Stimulated activated CD8-positive, alpha-beta memory T cell treated with anti-CD3 and anti-CD28 coated beads, Interleukin-15, amount 100 ng/mL, for 4 hours (primary cell): ENCODE measurements at places on chromosomes 7 and 10.

DNA sequence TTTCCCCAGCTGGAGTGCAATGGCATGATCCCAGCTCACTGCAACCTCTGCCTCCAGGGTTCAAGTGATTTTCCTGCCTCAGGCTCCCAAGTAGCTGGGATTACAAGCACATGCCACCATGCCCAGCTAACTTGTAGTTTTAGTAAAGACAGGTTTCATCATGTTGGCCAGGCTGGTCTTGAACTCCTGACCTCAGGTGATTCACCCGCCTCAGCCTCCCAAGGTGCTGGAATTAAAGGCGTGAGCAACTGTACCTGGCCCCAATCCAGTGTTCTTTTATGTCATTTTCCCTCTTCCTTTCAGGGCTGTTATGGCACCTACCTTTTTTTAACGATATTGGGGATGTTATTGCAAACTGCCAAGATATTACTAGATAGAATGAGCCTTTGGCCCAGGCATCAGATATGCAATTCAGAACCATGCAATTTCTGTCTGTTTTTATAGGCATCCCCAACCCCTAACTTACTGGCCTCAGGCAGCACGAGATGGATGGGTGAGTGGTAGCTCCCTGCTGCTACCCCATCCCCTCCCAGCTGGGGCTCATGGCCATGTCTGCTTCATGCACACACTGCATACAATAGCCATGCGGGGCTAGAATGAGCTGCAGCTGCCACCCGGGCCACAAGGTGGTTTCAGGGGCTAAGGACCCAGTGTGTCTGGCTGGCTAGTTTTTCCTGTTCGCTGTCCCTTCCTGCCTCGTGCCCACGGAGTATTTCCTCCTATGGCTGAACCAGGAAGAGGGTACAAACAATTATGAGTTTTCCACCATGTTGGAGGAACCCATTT, 1080.1 kb upstream of the SORCS1 start:
- DNase-seq: no peak

DNA sequence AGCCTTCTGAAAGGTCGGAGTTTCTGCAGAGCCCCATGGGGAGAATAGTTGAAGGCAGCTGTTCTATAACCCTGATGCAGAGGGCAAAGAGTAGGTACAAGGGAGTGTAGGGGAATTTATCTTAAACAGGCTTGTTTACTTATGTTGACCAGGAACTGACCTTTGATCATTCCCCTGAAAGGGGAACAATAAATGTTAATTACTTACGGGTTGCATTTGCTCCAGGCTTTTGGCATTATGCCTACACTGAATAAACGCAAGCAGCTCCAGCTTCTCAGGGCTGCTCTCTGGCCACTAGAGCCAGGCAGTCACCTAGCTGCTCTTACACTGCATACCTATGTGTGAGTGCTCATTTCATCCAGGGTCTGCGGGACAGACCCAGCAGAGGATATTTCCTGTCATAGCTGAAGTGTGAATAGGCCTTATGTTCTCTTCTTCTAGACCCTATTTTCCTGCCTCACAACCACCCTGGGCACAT, 26.9 kb upstream of the ABCA13 start:
- no peak for DNase-seq

DNA sequence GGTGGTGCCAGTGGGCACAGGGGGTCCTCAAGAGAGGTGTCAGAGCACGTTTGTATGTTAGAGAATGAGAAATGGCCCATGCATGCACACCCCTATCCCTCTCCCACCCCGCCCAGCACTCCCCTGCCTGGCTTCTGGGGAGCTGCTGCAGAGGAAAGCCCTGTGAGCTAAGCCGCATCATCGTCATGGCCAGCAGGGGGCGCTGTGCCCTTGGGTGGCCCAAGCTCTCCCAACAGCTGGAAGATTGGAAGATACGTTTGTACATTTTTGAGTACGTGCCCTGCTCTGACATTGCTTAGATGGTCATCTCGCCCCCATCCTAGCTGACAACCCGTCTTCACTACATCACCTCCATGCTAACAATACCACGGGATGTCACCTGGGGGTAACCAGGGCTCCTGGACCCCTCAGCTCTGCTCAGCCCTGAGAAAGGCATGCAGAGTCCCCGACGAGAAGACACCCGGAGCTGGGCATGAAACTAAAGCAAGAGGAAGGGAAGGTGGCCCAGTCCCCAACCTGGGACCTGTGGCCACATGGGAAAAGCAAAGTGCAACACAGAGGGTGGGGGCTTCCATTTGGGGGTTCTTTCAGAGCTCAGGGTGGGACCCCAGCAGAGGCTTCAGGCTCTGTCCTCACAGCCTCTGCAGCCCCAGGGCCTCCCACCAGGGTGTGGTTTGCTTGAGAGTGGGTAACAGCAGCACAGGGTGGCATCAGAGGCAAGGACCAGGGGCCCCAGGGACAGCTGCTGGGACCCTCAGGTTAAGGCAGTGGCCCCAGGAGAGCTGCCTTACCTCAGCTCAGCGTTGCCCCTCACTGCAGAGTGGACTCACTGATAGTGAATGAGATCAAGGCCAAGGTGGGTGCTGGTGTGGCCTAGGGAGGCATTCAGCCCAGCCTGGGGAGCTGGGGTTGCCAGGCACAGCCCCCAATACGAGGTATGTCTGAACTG, 136.6 kb downstream of the PTPN20 start:
- DNase-seq: peak; percentile 43

DNA sequence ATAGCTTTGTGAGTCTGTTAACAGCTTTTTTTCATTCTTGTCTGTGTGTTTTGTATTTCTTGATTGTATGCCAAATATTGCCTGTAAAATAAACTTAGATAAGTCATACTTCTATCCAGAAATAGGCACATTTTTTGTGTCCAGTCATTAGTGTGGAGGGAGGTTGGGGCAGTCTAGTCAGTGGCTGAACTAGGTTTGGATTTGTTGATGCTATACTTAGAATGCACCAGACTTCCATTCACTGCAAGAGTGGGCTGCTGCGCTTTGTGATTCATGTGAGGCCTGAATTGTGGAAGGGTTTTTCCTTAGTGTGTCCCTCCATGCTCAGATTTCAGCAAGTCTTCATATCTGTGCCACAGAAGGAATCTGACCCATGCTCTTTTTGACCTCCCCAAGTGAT, 50.0 kb downstream of the TRUB1 start:
- DNase-seq: no peak

DNA sequence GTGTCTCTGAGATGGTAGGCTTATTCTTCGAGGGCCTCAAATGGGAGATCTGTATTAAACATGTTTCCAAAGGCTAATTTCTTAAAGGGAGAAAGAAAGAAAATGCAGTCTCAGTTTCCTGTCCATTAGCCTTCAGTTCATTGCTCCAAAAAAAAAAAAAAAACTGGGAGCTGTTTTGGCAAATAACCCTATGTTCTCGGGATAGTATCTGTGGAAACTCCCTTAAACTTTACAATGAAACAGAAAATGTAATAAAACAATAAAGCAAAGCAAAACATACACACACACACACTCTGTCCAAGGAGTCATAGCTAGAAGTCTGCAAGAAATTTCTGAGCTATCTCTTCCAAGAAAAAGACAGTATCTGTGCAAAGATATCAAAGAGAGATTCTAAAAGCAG, 172.5 kb upstream of the CELF2 start:
- no peak for DNase-seq

- no peak for DNase-seq
Observed at GRCh38 chr7:56091591-56091990, 1.2 kb downstream of the PHKG1 start.

DNA sequence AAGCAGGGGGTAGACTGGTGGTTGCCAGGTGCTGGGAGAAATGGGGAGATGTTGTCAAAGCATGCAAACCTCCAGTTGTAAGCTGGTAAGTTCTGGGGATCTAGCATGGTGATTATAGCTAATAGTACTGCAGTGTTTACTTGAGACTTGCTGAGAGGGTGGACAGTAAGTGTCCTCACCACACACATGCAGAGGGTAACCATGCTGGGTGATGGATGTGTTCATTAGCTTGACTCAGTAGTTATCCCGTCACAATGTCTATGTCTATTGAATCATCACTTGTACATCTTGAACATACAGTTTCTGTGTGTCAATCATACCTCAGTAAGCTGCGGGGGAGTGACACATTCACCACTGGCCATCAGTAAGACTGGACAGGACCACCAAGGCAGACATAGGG, 42.1 kb downstream of the GSDME start:
- DNase-seq: no peak

- DNase-seq: no peak
Observed at GRCh38 chr7:113199841-113200240, 81.5 kb upstream of the SMIM30 start.

- no peak for DNase-seq
Observed at GRCh38 chr7:47389923-47390630, 191.8 kb downstream of the TNS3 start.

- no peak for DNase-seq
Observed at GRCh38 chr7:151971829-151972228, 15.6 kb downstream of the GALNTL5 start.

DNA sequence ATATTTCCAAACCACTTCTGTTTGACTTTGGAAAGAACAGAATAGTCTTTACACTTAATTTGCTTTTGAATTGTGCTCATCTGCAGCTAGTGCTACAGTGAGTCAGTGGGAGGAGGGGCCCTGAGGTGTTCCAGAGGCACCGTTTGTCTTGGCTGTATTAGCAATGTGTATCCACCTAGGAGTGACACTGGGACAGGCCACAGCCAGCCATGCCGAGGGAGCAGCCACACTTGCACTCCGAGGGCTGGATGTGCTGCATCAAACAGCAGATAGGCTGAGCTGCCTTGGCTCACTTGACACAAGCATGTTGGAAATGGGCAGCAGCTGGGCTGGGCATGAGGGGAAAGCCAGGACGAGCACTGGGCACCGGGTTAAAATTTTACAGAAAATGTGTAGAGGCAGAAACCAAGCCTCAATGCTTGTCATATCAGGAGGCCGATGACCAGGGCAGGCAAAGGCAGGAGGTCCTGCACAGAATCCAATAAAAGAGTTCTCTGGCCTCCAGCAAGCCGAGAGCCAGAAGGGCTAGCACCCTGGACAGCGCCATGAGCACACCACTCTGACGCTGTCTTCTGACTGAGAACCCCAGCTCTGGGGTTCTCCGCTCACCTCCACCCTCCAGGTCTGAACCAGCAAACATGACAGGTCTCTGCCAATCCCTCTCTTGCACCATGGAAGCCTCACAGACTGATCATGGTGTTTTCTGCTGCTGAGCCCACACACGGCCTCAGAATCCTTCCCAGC, 163.3 kb downstream of the GRID1 start:
- DNase-seq: no peak

GRCh38 chr10:110311357-110311949, 6.7 kb upstream of the SMNDC1 start:
- DNase-seq: no peak

DNA sequence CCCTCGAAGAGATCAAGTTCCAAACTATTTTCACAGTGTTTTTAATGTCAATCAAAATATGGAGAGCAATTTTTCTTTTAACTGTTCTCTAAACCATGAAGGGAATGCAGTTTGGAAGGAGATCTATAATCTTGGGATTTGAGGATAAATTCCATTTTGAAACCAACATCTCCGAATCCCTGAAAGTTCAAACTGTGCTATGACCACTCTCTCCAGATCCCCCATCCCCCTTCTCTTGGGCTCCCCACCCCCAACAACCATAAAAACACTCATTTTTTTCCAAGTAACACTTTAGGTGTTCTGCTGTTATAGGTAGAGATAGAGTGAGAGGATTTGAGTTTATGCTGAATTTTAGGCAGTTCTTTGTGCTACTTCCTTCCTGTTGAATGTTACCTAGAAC, 1.7 kb downstream of the CALD1 start:
- DNase-seq: no peak

- DNase-seq: no peak
Observed at GRCh38 chr10:105726149-105726548, 1085.1 kb downstream of the SORCS3 start.

DNA sequence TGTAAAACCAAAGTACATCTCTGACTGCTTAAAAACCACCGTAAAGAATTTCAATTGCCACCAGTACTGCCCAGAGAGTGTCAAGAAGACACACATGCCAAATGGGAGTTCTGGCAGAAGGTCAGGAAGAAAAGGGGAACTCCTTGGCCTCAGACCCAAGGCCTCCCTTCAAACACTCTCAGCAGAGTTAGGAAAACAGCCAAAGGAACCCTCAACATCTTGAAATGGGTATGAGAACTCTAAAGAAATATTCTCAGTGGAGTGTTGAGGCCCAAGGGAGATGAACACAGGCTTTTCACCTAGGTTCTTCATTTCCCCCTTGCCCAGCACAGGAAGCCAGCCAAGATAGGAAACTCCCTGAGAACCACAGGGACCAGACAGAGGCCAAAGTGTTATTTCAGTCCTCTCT, 96.1 kb upstream of the ASAH2 start:
- no peak for DNase-seq

DNA sequence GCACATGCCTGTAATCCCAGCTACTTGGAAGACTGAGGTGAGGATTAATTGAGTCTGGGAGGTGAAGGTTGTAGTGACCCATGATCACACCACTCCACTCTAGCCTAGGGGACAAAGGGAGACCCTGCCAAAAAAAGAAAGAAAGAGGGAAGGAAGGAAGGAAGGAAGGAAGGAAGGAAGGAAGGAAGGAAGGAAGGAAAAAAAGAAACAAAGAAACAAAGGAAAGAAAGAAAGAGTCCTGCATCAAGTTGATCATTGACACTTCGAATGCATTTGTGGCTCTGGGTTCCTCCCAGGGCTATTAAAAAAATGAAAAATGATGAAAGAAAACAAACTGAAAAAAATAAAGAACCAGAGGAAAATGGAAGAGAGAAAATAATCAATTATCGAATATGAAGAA, 3.9 kb upstream of the PRRT4 start:
- no peak for DNase-seq

DNA sequence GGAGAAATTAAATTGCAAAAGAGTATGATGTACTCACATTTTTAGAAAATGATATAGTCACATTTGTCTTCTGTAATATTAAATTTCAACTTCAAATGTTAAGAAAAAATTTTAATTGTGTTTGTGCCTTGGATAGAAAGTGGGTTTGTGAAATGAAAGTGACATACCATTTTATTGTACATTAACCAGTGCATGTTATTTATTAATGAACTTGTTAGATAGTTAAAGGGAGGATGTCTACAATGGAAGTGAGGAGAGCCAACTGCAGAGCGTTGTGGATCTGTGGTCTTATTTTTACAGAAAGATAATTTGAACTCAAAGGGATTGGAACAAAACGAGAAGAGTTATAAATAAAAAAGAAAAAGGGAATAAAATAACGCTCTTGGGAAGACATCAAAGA, 291.7 kb downstream of the ARL4A start:
- no peak for DNase-seq

- no peak for DNase-seq
Observed at GRCh38 chr7:30965372-30965771, 1.6 kb downstream of the GHRHR start.

- no peak for DNase-seq
Observed at GRCh38 chr7:113404245-113404644, 285.9 kb upstream of the SMIM30 start.

GRCh38 chr7:101819913-101820522, 2.6 kb downstream of the CUX1 start:
- no peak for DNase-seq

DNA sequence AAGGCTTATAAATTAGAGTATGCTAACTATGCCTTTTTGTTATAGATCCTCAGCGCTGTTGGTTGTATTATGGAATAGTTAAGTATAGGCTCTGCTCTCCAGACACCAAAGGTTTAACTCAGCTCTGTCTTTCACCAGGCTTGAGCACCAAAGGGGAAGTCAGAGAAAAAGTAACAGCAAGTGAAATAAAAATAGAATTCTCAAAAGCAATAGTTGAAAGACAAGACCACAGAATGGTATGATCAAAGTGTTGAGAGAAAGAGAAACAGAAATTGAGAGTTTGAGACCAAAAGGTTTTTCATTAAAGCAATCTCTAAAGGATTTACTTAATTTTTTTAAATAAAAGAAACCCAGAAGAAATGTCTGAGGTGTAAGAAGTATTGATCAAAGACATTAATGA, 529.8 kb upstream of the C7orf33 start:
- no peak for DNase-seq

GRCh38 chr7:16419859-16420258, 1.5 kb downstream of the CRPPA start:
- DNase-seq: no peak
